Esophagus squamous epithelium (tissue), 5 donors: ENCODE measurements at places on chromosomes 7 and 10.

DNA sequence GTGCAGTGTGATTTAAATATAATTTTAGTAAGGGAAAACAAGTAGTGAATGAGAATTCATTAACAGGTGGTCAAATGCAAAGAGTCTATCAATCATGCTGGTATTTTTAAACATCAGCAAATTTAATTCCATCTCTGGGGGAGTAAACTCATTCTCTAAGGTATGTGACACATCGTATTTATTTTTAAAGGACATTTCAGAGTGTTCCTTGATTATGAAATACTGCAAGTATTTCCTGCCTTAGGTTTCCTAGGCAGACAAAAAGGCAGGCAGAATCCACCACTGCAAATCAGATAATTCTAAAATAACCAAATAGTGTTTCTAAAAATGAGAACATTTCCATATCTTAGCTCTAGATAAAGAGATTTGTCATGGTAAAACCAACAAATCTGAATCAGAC is 193.8 kb downstream of the LRRTM3 start:
- no peak for DNase-seq

GRCh38 chr7:123665157-123665556 is 9.5 kb downstream of the LMOD2 start:
- no peak for DNase-seq

DNA sequence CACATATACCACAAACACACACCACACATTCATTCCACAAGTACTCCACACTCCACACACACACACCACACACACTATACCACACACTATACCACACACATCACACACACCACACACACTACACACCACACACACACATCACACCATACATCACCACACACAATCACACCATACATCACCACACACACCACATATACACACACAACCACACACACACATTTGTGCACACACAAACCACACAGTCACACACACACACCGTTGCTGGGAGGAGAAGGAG is 112.8 kb downstream of the PTPN20 start:
- DNase-seq: no peak

DNA sequence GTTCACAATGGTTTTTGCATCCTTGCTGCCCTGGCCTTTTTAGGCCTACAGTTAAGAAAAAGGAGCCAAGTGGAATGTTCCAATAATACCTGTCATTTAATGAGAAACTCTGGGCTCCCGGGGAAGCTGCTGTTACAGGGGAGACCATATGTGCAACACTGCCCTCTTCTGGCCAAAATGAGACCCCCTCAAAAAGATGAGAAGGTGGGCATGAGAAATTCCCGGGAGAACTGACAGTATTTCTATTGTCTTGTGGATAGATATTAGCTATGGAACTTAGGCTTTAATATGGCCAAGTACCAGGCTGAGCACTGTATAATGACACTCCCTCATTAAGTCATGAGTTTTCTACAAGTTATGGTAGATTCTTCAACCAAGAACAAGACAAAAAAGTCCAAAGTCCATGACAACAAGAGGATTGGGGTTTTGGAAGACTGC is 99.4 kb downstream of the CCDC3 start:
- no peak for DNase-seq

- no peak for DNase-seq
These were observed 9.9 kb upstream of the ARHGAP22 start for GRCh38 chr10:48614481-48615390.
